HCT116 (cell line): ENCODE measurements at places on chromosomes 16 and 17.

GRCh38 chr16:59202233-59202862 lies 468.2 kb upstream of the GOT2 start:
- no peak for DNase-seq

DNA sequence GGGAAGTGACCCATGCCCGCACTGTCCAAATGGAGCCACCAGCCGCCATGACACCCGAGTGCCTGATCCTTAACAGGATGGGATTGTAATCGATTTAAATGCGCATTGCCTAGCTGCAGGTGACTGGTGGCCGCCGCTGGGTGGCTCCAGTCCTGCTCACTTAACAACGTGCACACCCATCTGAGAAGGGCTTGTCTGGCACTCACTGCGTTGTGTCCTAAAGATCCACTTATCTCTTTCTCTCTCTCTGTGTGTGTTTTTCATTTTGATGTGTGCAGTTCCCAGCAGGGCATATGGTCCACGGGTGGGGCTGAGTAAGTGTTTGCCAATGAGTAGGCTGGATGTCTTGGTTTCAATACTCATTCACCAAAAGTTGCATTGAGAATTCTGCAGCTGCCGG lies 80.6 kb downstream of the IRF8 start:
- DNase-seq = no peak

- peak; percentile 8 for DNase-seq
Observed at GRCh38 chr16:57245472-57246113, 534 bp downstream of the ARL2BP start.

GRCh38 chr16:78576941-78577340 lies 477.5 kb downstream of the WWOX start:
- no peak for DNase-seq

DNA sequence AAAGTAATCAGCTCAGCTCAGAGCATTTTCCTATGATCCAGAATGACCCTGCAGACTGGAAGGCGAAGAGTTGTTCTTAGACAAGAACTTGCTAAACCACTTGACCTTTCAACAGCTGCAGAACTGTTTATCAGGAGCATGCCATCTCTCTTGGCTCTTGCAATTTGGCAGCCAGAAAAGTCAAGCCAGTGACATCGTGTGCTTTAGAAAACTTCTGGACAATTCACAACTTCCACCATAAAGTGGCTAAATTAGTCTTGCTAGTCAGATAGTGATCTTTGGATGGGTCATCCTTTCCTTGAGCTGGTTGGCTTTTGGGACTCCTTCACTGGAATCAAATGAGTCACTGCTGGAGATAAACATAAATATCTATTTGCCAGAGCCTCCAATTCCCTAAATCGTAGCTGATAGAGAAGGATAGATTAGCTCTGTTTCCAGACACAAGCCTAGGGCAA lies 146.5 kb downstream of the MAP2K6 start:
- DNase-seq = no peak

DNA sequence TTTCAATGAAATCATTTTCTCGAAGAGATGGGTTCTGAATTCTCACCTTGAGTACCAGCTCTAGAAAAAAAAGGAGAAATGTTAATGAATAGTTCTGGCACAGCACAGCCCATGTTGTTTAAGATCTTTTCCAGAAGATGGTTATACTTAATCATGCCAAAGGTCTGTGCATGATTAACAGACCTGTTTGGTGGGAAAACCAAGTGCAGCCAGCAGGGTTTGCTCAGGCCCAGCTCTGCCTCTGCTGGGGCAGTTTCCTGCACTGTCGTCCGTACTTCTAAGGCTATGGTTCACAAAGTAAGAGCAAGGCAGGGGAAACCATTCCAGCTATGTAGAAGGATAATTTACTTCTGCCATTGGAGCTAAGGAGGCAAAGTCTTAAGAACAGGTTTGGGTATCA lies 10.7 kb downstream of the ANKRD40 start:
- DNase-seq = no peak

- no peak for DNase-seq
Observed at GRCh38 chr16:81410643-81411293, 33.8 kb upstream of the CMIP start.

- DNase-seq = no peak
Observed at GRCh38 chr17:72476575-72476986, 355.8 kb downstream of the SOX9 start.

- DNase-seq = no peak
Observed at GRCh38 chr17:7047566-7047965, 3.7 kb upstream of the SLC16A11 start.

DNA sequence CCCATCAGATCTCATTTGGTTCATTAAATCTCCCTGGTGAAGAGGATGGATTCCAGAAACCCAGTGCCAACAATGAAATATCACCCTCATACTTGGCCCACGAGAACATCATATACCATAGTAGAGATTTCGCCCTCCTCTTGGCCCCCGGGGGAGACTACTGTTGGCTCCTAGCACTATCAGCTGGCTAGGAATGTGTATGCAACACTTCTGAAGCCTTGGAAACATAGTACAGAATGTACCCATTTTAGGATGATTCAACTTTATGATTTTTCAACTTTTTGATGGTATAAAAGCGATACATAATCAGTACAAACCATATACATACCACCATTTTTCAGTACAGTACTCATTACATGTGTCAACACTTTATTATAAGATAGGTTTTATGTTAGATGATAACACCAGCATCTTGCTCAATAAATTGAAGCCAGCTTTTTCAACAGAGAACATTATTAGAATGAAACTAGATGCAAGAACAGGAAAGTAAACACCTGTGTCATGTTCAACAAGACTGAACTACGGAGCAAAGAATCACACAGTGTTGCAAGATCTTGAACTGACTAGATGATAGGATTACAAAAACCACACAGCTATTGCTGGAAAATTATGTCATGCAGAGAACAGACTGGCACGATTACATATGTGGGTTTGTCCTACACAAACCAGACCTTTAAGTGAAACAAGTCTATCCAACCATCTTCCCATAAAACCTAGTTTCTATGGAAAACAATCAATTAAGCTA lies 17.2 kb downstream of the RSL1D1 start:
- DNase-seq = no peak
